ENCODE measurements at places on chromosomes 4 and X.

GRCh38 chr4:67935888-67936287, 27.4 kb downstream of the TMPRSS11A start:
- no peak for DNase-seq

- DNase-seq = no peak
Observed at GRCh38 chrX:139936259-139936658, 3.4 kb upstream of the ATP11C start.

DNA sequence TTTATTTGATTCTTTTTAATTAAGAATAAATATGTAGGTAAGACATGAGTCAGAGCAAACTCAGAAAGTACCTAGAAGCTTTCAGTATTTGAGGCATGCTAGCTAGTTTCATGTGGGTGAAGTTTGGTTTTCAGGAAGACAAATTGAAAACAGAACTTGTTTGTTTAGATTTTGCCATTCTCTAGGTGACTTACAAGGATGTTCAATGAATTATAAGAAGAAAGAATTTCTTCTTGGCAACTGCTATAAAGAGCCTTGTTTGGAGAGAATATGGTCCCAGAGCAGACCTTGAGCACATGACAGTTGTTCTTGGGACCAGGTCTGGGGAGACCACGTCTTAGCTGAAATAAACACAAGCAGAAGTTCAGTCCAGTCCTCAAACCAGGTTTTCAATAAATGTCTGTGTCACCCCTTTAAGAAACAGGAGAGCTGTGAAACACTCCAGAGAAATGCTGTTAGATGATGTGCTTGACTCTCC, 38.0 kb upstream of the IL21 start:
- DNase-seq = no peak

- no peak for DNase-seq
Observed at GRCh38 chr4:26780539-26780938, 80.1 kb upstream of the STIM2 start.

DNA sequence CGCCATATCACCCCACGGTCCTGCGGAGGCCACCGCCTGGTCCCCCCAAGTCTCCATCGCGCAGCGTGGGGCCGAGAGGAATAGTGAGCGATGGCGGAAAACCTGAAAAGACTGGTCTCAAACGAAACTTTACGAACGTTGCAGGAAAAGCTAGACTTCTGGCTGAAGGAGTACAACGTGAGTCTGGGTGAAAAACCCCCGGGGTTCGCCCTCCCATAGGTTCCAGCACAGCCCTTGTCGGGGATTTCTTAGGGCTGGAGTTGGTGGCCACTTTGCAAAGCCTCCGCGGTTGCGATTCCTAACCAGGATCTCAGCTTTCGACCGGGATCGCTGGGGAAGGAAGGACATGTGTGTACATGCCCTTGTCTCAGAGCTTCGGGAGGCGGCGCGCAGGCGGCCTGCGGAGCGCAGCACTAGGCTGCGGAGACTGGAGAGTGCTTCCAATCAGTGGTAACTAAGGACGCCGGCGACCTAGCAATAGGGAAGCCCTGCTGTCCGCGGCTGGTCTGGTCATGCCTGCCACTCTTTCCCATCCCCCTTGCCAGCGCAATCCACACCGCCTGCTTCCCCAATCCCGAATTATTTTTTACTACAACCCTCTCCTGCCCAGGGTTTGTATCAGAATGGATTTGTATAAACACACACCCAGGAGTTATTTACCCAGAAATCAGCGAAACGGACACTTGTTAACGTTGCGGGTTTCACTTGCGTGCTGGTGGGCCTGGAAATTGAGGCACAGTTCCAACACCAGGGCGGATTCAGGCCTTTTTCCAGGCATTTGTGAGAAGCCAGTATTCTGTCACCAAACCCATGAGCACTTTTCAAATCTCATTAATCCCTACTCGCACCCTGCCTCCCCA, 741 bp downstream of the SPATA18 start:
- DNase-seq = peak; percentile 16

DNA sequence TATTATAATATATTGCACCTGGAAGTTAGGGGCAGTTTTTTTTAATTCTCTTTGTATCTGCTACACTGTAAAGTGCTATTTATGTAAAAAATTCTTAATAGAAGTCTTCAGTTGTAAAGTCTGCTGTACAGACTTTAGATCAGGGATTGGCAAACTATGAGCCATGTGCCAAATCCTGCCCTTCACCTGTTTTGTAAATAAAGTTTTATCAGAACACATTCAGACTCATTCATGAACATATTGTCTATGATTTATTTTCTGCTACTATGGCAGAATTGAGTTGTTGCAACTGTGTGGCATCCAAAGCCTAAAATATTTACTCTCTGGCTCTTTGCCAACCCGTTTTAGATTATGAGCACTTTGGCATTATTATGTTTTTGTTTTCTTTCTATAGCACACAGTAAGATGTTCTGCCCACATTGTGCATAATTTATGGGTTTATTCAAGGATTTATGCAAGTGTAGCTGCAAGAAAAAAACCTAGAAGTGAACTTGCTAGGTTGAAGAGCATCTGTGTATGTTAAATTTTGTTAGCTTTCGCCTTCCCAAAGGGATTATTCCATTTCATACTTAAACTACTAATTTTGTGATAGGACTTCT, 56.9 kb downstream of the CLCN3 start:
- DNase-seq = no peak

DNA sequence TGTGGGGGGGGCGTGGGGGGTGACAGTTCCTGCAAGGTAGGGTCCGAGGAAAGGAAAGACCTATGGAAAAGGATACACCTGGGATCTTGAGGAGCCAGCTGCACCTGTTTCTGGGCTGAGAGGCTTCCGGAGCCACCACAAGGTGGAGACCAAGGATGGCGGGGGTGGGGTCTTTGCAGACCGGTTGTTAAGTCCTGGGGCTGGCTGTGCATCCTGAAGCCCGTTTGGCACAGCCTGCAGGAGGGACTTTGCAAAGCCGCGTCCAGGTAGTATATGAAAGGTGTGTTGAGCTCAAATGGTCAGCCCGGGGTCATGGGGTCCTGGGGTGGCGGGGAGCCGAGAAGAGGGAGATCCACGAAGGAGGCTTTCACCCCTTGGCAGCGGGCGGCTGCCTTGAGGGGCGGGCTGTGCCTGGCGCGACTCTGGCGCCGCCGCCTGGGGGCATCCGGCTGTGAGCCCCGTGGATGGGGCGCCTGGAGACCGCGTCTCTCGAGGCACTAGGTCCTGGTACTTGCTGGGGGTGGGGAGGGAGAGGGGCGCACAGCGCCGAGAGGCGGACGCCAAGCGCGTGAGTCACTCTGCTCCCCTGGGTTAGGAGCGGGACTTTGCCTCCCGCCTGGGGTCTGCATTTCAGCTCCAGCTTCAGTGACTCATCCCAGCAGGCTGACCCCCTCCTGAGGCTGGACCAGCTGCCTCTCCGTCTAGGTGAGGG, 58.2 kb upstream of the DYNLT3 start:
- DNase-seq = peak; percentile 25

DNA sequence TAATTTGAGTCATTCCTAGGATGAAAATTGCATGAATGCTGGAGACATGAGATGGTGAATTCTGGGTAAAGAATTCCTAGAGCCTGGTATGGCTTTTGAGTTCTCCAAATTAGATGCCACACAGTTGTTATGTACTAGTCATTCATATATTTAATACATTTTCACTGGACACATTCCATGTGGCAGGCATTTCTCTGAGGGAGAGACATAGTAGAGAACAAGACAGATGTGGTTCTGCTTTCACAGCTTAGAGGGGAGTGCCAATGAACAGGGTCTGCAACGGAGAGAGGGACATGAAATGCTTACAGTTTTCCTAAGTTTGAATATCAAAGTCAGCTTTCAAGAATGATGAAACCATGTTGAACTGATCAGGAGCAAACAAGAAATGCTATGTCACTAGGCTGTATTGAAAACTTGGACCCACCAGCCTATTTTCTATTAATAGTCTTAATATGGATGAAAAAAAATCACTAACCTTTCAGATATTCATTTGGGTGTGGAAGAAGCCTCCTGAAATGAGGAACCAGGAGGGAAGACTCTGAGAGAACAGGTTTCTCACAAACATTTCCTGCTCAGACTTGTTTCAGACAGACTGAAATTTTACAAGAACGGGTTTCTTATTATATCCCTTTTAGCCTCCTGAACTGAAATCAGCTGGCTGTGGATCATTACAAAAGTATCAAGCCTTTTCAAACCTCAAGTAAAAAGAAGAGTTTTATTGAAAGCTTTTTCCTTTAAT, 276.0 kb upstream of the TET2 start:
- DNase-seq = no peak

DNA sequence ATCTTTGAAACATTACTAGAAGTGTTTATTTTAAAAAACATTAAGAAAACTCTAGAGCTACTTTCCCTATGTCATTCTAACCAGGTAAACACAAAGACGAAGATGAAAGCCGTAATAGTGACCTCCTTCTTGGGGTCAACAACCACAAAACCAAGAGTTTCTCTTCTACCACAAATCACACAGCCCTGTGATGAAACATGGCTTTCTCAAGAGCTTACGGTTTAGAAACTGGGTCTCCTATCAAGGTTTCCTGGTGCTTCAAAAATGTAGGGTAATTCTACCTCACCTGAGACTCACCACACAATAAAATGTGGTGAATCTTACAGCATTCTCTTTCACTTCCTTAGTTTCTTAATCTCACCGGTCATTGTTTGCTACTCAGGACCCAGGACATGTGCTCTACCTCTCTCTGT, 50.9 kb downstream of the CORIN start:
- no peak for DNase-seq

DNA sequence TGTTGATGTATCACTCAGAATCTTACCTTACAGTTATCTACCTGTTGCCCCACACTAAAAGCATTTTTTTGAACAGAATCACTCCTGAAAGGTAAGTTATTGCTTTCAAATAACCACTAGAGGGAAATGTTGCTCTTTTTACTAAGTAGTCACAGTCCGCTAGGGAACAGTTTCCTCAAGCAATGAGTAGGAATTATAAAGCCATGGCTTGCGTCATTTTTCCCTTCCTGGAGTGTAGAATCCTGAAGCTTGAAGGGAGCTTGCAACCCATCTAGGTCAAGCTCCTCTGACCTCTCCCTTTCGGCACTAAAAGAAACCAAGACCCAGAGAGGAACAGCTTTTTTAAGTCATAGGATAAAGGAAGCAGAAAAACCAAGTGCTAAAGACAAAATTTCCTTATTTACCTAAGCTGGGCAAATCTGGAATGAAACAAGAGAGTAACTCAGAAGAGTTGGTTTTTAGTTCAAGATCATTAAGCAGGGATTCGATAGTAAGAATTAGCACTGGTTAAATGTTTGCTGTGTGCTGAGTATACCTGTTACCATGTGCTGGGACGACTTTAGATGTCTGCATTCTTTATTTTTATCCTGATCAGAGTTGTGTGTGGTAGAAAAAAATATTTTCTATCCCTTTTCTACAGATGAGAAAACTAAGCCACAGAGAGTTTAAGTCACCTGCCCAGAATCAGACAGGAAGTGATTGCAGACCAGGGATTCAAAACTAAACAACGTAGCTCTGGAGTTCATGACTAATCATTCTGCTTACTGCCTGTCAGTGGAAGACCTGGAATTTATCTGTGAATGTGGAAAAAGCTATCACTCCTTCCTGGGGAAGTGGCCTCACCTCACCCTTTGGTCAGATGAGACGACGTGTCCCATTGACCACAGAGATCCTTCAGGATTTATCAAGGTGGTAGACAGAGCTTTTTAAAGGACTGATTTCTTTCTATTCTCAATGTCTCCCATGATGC, 631.5 kb downstream of the RAB28 start:
- peak; percentile 28 for DNase-seq
